Stimulated activated CD8-positive, alpha-beta memory T cell treated with anti-CD3 and anti-CD28 coated beads, Interleukin-12 subunit alpha, Interleukin-12 subunit beta, amount 100 ng/mL, for 4 hours (primary cell): ENCODE measurements at places on chromosomes 3 and 15.

- no peak for DNase-seq
These were observed 97.1 kb upstream of the MYZAP start for GRCh38 chr15:57494581-57494980.

DNA sequence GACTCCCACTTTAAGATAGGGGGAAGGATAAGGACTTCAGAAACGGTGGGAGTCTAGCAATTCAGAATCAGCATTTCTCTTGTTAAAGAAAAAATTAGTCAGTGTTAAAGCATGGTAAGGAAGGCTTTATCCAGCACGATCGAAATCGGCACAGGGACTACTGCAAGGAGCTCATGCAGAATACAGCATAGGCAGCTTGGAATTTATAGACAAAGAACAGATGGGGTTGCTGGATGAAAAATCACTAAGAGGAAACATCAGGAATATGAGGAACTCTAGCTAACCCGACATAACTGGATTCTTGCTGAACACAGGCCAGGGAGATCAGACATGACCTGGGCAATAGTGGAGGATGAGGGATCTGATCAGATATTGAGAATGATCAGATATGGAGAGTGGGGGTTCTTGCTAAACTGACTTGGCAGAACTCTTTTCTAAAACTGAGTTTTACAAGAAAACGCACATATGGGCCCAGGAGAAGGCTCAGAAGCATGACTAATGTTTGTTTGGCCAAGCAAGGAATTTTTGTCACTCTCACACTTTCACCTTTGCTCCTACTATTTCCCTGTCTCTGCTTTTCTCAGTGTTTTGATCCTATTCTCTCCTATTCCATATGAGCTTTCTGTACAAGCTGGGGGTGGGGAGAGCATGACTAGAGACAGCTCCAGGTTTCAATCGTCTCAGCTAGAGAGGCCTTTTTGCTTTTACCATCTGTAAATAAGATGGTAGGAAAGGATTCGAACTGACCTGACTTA lies 3.9 kb upstream of the PLCH1 start:
- no peak for DNase-seq

GRCh38 chr3:122690096-122690495 lies 9.5 kb downstream of the PARP14 start:
- no peak for DNase-seq

GRCh38 chr3:67382536-67382935 lies 271.9 kb downstream of the SUCLG2 start:
- no peak for DNase-seq

- DNase-seq: no peak
These were observed 27.0 kb downstream of the OPA1 start for GRCh38 chr3:193620057-193620456.

GRCh38 chr3:45575386-45575923 lies 19.1 kb upstream of the LIMD1 start:
- no peak for DNase-seq

GRCh38 chr3:171615281-171615680 lies 155.1 kb upstream of the TNIK start:
- DNase-seq: no peak

DNA sequence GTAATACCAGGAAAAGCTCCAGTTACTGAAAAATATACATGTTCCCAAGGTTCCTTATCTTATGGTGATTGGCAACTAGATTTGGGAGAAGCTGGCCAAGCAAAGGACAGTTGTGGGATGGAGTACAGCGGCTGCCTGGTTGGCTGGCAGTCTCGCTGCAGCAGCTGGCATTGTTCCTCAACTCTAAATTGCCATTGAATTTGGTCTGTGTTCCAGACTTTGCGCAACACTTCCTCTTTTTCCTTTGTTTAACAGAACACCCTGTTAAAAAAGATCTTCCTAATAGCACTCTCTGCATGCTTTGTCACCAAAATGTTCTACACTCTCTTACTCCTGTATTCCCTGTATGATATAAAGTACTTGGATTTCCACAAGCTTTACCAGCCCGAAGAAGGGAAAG lies 420.6 kb upstream of the RBMS3 start:
- DNase-seq: no peak

GRCh38 chr3:98784666-98785600 lies 21.8 kb downstream of the ST3GAL6 start:
- no peak for DNase-seq

- DNase-seq: no peak
These were observed 18.7 kb downstream of the RTP3 start for GRCh38 chr3:46516521-46516920.

GRCh38 chr3:146466604-146467003 lies 2.8 kb downstream of the PLSCR2 start:
- DNase-seq: no peak

DNA sequence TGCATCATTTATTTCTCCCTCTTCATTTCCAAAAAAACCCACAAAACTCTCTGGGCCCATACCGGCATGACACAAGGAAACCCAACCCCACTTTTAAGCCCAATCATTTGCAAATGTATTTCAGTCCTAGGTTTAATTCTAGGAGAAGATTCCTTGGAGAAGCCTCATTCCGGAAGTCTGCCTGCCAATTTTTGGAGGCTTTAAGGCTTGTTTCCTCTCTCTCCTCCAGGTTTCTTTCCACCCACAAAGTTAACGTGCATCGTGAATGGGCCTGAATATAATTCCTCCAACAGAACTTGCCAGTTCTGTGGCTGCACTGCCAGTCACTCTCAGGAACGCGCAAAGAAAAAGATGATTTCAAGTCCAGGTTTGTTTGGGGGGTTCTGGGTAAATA lies 69.9 kb upstream of the FOXP1 start:
- DNase-seq: no peak

DNA sequence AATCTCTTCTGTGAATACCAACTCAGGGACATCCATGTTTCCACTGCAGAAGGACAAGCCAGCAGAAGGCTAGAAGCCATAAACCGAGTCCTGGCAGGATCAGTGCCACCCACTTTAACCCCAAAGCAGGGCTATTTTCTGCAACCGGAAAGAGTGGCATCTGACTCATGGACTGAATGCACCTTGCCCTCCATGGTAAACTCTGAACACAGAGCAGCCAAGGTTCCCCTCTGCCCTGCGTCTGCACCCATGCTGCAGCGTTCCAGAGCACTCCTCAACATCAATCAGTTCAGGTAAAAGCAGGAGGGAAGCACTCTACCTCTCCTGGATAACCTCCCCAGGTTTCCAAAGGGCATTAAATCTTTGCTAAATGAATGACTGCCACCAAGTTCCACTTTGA lies 801 bp upstream of the NGRN start:
- DNase-seq: no peak

DNA sequence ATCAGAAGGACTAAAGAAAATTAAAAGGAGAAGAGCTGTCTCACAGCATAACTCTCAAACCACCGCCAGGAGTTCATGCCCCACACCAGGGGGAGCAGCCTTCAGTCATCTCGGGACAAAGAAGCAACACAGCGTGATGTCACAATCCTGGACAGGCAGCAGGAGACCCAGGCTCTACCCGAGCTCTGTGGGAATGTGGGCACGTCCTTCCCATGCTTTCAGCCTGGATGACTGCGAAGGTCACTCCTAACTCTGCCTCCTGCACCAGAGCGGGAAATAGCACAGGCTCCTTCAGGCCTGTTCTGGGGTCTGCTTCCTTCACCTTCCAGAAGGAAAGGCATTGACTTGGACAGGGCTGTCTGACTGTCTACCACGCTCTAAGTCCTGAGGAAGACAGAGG lies 31.3 kb downstream of the NOX5 start:
- DNase-seq: no peak

DNA sequence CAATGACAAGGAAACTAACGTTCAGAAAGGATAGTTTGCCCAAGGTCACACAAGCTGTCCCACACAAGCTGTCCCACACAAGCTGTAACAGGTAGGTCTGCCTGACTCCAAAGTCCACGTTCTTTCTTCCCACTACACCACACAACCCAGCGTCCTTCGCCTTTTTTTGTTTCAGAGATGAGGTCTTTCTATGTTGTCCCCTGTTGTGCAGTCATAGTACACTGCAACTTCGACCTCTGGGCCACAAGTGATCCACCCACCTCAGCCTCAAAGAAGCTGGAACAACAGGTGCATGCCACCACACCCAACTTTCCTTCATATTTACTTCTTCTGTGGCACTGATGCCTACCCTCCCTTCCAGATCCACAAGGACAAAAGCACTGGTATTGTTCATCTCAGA lies 21.4 kb downstream of the MB21D2 start:
- no peak for DNase-seq

DNA sequence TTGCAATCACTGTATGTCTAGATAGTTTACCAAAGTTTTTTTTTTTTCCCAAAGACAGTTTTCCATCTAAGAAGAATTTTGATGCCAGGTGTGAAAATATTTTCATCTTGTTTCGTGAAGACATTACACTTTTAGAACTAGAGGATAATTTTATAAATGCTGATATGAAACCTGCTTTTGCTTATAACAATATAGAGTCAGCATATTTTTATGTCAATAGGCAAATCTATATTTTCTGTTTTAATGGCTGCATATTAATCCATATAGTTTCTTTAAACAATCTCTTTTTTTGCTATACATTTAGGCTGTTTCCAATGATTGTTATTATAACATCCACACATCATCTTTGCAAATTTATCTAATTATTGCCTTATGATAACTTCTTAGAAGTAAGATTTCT lies 12.6 kb upstream of the INSYN1 start:
- DNase-seq: no peak

GRCh38 chr3:149998946-149999345 lies 28.3 kb upstream of the PFN2 start:
- no peak for DNase-seq

DNA sequence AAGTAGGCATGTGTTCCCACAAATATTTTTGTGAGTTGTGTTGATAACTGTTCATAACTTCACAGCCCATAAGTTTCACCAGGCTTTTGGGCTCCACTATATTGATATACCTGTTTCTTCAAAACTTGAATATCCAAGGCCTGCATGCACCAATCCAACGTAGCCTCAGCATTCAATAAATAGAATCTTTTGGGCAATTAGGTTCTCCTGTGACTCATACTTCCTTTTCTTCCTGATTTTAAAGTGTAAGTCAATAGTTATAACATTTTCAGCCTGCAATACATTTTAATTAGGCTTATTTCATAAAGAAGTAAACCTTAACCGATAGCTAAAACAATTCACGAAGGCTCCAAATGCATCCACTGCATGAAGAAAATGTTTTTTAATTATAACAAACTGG lies 97.8 kb upstream of the SPRED1 start:
- no peak for DNase-seq

DNA sequence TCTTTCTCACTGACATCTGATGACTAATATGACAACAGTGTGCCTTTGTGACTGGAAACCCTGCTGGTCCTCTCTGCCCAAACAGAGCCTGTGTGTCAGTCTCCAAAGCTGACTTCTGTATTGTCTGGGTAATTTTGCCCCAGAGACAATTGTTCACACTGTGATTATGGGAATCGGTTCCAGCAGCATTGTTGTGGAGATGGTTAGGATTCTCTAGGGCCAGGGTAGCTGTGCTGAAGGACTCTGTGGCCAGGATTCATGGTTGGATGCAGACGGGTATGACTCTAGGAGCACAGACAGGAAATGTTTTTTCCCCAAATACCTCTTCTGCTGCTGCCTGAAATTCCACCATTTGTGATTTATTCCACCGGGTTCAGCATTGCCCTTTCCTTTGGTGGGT lies 57.5 kb upstream of the ITGA11 start:
- no peak for DNase-seq

DNA sequence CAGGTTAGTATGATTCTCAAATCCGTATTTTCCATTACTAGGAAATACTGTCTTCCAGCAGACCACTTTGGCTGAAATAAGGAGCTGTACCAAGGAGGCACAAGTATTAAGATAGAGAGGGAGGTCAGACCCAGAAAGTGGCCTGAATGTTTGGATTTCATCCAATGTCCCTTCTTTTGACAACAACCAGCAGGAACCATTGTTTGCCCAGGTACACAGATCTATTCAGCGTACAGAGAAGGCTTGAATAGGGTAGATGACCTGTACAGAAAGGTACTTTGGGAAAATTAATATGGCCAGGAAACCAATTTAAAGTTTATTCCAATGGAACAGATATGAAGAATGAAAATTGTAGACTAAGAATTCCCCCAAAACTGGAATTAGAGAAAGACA lies 12.6 kb downstream of the MTHFS start:
- DNase-seq: no peak

DNA sequence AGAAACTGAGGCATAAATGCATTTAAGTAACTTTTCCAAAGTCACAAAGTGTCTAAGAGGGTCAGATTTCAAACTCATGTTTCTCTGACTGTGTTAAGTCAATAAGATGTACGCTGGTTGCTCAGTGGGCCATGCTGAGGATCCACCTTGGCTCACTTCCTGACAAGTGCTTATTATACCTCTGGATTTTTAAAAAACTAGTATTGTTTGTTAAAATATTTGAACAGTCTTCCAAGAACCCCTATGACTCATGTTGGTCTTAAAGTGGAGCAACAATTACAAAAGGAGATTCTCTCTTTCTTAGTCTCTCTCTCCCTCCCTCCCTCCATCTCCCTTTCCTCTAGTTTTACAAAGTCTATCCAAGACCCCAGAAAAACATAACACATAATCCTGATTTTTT lies 1050.2 kb downstream of the AGBL1 start:
- DNase-seq: no peak

DNA sequence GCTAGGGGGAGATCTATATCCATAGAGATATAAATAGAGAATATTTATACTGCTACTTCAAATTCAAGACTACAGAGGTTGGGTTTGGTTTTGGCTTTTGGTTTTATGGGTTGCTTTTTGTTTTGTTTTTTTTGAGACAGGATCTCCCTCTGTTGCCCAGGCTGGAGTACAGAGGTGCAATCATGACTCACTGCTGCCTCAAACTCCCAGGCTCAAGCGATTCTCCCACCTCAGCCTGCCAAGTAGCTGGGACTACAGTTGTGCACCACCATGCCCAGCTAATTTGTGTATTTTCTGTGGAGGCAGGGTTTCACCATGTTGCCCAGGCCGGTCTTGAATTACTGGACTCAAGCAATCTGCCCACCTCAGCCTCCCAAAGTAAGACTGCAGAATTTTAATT lies 3.9 kb upstream of the UBL7 start:
- DNase-seq: no peak

- DNase-seq: no peak
These were observed 113.8 kb downstream of the ITPR1 start for GRCh38 chr3:4606911-4607310.

DNA sequence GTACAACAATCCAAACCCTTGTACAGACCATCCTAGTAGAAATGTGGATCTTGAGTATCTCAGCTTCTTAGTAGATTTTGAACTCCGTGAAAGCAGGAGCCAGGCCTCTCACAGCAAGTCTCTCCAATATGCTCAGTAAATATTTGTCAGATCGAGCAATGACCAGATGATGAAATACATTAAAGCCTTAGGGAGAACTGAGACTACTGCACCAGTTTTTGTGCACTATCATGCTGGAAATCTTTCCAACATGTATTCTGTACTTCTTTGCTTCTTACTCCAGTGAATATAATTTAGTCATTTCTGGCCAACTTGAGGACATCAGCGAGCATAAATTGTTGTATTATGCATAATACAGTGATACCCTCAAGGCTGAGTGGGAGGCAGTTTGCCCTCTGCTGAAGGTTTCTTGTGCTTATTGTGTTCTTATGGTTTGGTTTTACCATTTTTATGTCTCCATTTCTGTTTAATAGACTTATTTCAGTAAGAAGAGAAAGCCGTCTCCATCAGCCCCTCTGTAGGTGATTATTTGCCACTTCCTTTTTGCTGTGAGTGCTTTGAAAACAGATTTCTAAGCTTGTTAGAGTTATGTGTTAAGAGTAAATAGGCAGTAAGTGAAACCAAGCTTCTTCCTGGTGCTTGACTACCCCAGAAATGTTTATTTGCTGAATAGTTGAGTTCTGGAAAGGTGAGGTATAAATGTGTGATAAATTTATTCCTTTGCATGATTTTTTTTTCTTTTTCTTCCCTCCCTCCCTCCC lies 147.1 kb downstream of the PGPEP1L start:
- no peak for DNase-seq

- DNase-seq: no peak
These were observed 607 bp downstream of the MRPL47 start for GRCh38 chr3:179603831-179604230.
